Progenitor cell of endocrine pancreas (in vitro differentiated cells): ENCODE measurements at places on chromosomes 1 and 21.

GRCh38 chr1:17559615-17560419, 20.3 kb downstream of the ARHGEF10L start:
- no peak for DNase-seq

DNA sequence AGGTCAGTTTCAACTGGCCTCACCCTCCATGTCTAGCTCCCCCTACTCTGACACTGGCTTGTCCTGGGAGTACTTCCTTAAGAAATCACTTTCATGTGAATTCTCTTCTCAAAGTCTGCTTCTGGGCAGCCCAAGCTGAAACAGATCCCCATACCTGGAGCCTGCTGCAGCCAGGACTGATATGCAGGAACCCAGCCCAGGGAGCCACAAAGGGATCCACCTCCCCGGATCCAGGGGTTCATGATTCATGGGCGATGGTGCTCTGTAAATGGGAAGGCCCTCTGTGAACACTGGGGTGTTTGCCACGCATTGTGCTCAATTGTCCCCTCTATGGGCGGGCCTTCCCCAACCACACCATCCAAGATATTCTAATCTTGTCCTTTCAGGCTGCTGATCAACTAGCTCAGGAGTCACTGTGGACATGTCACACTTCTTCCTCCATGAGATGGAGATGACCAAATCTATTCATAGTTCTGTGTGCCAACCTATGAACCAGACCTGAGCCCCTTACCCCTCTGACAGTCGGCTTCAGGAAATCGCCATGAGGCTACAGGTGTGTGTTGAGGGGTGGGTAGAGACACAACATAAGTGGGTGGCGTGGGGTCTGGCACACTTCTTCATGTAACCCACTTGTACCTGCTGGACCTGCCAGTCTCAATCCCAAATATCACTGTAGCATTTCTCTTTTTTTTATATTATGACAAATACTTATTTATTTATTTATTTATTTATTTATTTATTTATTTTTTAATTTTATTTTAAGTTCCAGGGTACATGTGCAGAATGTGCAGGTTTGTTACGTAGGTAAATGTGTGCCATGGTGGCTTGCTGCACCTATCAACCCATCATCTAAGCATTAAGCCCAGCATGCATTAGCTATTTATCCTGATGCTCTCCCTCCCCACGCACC, 41.8 kb downstream of the RUNX3 start:
- no peak for DNase-seq

GRCh38 chr1:39652105-39652504, 12.7 kb upstream of the HEYL start:
- no peak for DNase-seq

DNA sequence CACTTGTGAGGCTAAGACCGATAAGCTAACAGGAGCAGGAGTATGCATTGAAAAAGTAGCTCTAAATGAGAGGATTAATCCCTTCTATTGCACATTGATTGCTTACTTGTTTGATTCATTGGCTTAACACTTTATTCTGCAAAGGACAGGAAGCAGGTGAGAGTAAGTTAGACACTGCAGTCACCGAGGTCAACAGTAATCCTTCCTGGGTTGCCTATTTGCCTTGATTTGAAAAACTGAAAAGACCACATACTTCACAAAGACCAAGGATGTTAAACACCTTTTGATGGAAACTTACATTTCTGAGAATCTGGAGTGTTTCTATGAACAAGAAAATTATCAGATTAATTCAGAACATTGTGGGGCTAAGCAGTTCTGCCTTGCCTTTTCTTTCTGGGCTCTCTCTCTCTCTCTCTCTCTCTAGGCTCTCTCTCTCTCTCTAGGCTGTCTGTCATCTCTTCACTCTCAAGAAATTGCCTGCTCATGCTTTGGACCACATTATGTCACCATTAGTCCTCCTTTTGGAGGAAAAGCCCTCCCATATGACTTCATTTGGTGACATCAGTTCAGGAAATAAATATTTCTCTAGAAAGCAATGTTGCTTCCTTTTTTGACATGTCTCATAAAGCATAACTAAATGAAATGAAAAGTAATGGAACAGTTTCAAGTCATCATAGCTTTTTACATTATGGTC, 103.8 kb downstream of the TNFSF18 start:
- no peak for DNase-seq

DNA sequence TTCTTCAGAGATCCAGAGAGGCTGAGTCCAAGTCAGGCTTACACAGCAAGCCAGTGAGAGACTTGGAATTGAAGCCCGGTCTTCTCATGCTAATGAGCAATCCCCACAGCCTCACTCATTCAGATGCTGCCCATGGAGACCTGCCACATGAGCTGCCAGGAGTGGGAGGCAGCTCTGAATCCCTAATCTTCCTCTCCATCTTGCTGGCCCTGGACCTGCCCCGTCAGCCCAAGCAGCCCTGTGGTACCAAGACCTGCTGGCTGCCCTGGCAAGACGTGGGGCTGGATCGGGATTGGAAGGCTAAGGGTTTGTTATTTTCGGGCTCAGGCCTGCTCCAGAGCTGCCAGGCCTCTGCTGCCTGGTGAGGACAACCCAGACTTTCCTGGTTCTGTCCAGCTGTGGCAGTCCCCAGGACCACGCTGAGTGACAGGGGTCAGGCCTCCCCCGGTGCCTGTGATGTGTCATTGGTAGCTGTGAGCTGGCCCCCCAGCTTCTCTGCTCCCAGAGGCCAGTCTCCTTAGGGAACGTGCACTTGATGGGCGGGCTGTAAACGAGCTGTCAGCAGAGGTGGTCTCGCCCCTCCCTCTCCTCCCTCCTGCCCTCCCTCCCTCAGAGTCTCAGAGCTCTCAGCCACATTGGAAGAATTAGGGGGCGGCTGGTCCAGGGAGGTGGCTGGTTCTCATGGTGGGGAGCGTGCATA, 135.0 kb downstream of the FOXD2 start:
- DNase-seq = no peak
